ENCODE measurements at places on chromosomes 4 and X.

DNA sequence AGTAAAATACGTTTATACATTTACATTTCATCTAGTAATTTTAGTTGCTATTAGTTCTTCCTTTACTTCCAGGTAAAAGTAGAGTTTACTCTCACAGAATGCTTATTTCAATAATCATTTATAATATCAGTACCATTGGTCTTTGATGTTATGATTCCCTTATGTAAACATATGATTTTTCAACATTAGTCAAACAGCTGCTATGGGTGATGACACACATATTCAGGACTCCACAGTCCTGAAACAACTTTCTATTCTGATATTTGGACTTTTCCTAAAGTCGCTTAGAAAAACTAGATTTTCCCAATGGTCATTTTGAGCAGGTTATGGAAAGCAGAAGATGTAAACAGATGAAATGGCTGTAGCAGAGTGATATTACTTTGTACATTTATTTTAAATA, 369.8 kb downstream of the UNC5C start:
- DNase-seq: no peak

DNA sequence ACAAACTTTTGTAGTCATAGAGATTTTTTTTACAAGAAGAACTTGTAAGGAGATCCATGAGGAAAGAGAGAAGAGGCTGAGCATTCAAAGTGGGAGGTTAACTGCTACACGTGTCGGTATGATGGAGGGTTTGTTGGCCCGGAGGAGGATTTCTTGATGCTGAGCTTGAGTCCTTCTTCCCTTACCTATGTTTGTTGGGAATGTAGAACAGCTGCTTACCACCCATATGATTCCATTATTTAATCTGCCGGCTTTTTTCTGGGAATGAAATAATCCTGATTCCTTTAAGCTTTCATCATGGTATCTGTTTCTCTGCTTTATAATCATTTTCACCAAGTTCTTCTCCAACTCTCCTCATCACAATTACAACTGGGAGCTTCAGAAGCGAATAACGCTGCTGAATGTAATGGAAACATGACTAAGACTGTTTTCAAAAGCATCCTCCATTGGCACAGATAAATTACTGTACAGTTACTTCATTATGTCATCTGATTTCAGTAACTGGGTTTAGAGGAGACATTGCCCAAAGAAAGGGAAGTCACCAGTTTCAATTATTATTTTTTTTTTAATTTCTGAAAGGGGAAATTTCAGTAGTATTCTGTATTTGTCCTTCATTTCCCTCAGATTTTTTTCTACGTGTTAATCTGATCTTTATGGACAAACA, 420.6 kb downstream of the SPRY1 start:
- no peak for DNase-seq

DNA sequence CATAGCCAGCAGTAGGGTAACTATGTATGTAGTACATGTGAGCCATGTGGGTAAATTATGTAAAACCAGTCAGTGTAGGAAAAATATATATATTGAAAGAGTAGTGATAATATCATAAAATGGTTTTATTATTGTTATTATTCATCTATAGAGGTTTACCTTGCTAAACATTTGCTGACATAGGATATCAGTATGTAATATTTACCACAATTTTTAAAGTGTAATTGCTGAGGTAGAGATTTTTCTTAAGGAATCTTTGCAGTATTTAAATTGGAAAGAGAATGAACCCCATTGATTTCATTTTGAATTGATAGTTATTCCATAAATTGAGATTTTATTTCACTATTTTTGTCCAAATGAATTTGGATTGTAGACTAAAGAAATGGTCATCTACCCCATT, 27.1 kb downstream of the SLAIN2 start:
- DNase-seq: no peak

DNA sequence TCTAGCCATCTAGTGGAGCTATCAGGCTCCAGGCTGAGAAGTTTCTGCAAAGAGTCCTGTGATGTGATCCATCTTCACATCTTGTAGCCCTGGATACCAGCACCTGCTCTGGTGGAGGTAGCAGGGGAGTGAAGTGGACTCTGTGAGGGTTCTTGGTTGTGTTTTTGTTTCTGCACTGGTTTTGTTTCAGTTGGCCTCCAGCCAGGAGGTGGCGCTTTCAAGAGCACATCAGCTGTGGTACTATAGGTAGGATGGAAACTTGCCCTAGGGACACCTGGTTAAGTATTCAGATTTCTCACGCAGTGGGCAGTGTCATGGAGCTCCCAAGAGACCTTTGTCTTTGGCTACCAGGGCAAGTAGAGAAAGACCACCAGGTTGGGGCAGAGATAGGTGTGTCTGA, 257.5 kb upstream of the SLC7A11 start:
- DNase-seq: no peak

All from left forelimb (tissue), 1 donor.